A549 (cell line): ENCODE measurements at places on chromosomes 12 and 14.

GRCh38 chr12:89703768-89704167, 4.9 kb downstream of the ATP2B1 start:
- DNase-seq, result no peak

GRCh38 chr12:58671196-58671595, 249.1 kb downstream of the LRIG3 start:
- no peak for DNase-seq

DNA sequence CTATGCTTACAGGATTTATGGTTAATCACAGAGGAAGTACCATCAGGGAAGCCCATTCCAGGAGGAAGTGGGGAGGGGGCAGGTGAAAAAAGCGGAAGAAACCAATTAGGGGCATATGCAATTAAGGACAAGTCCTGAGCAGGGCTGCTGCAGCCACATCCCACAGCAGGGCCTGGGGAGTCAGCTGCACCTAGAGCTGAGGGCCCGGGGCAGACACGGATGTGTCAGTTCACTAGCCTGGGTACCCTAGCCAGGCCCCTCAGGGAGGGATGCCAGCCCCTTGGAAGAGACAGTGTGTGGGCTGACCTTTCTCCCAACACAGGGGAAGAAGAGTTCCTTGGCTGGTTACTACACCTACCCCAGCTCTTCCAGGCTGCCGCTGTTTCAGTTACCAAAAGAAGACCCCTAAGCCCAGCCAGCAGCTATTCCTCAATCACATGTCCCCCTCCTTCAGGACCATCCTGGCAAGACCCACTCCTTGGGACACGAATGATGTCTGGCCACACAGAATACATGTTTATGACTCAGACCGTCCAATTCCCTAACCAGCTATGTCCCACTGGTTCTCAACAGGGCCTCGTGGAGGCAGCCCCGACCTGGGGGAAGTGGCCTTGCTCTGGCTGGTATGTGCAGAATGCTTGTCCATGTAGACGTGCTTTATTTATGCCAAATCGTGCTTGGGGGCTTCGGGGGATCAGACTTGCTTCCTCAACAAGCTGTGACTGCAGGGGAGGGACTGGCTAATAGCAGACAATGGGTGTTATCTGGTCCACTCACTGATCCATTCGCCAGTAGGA, 133.7 kb upstream of the RTL1 start:
- no peak for DNase-seq

DNA sequence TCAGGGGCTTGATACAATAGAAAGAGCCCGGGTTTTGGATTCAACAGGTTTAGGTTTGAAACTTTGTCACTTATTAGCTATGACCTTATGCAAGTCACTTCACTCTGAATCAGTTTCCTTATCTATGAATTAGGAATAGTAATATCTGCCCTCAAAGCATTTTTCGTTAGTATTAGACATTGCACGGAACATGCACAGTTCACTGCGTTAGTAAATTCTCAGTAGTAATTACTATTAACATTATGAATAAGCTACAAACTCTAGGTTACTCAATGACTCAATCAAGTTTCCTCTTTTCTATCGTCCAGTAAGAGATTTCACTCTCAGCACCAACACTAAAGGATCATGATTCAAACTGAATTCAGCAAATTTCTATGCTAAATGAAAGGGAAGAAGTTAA, 150.3 kb downstream of the CEP83 start:
- no peak for DNase-seq

DNA sequence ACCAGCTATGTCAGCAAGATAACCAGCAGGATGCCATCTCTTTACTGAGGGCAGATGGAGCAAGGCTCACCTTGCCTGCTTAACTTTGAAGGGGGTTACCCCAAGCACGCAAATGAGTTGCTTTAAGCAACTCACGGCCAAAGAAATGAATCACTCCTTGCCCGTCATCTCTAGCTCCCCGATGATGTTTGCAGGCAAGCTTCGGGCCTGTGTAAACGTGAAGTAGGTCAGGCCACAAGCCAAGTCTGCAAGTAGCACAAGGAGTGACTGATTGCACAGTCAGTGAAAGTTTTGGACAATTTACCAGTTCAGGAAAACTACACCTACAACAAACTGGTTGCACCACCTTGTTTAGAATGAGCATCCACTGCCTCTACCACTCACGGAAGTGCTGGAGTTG, 699.7 kb upstream of the TBX3 start:
- no peak for DNase-seq

GRCh38 chr14:73325063-73325462, 87.8 kb downstream of the PAPLN start:
- no peak for DNase-seq

- no peak for DNase-seq
These were observed 55.4 kb downstream of the TEAD4 start for GRCh38 chr12:3014641-3015040.

GRCh38 chr12:92939116-92939515, 10.0 kb upstream of the EEA1 start:
- no peak for DNase-seq

- no peak for DNase-seq
These were observed 42.4 kb downstream of the FAM186A start for GRCh38 chr12:50353869-50354593.

GRCh38 chr14:71586131-71586897, 345.9 kb upstream of the RGS6 start:
- DNase-seq, result no peak
